Stimulated activated naive CD4-positive, alpha-beta T cell treated with Interleukin-2 at 50 U/mL for 16 hours (primary cell): ENCODE measurements at places on chromosomes 3 and 15.

DNA sequence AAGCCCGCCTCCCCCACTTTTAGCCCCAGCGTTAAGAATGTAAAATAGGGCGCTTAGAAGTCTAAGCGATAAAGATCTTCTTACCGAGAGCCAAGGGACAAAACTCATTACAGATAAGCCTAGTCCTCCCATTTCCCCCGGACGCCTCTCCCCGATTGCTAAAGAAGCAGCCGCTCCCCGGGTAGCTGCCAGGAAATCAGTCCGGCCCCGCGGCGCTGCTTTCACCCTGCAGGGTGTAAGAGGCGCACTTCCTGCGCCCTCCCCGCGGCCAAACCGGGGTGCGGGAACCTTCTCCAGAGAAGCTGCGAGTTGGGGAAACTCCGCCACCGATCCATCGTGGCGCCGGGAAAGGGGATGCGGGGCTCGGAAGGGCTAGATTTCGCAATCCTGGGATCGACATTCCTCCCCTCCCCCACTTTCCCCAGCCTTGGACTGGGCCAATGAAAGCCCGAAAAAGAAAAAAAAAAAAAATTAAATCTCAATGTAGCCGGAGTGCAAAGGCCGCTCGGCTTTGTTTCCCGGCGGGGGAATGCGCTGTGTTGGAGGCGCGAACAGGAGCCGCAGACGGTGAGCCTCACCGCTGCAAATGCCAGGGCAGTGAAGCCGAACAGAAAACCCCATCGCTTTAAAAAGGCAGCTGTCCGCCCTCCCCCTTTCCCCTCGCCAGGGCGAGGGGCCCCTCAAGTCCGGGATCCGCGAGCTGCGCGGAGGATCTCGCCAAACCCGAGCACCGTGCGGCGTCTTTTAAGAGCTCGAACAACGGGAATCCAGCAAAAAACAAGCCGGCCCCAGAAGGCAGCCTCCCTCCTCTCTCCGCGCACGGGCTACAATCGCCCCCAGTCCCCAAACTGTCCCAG lies 626 bp upstream of the PTPRG start:
- no peak for DNase-seq

- peak; percentile 71 for DNase-seq
Observed at GRCh38 chr15:84748274-84749110, at the start of gene ZNF592. ZNF592 (plus strand) TSS chr15:84748592; CDS start chr15:84782676, 34,084 bp downstream.

DNA sequence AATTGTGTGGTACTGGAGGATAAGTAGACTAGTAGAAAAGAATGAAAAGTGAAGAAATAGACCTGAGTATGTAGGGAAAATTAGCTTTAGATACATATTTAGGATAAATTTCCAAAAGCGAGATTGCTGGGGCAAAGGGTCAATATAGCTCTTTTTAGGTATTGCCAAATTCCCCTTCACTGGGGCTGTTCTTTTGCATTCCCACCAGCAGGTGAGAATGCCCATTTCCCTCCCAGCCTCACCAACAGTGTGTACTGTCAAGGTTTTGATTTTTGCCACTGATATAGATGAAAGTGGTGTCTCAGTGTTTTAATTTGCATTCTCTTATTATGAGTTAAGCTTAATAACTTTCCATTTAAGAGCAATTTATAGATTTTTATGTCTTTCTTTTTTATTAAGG lies 35.7 kb upstream of the BHLHE40 start:
- no peak for DNase-seq

DNA sequence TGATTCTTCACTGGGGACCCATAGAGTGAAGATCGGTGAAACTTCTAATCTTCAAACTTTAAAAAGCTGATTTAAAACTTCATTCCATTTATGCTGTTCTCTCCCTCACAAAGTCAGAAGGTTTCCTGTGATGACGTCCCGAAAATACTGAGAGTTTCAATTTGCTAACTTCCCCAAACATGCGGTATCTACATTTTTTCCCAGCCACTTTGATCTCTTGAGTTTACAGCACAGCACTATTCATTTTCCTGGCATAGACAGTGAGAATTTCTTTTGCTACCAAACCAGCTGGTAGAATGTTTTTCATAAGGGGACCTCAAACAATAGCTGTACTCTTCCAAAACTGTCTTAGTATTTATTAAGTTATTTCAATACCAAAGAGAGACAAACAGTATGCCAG lies 156.8 kb downstream of the LSAMP start:
- DNase-seq: no peak

- DNase-seq: no peak
Observed at GRCh38 chr3:43094851-43095250, 11.0 kb downstream of the POMGNT2 start.

- no peak for DNase-seq
Observed at GRCh38 chr3:32428092-32429068, 36.7 kb downstream of the CMTM7 start.
